Liver (tissue), 10 donors: ENCODE measurements at places on chromosomes 1 and 21. TPM values are rescaled to one million over a fixed set of nuclear protein-coding genes. Genes with fewer than 3 reads are reported as not detected.

ILDR2 gene
- polyA plus RNA-seq: 0.46 TPM

CFHR3 gene
- 94.2 TPM for polyA plus RNA-seq

BCAN gene
- polyA plus RNA-seq: not detected

SPRR2E gene
- polyA plus RNA-seq: not detected

GUCA2B gene
- polyA plus RNA-seq: 1.7 TPM

CAP1 gene
- polyA plus RNA-seq: 77.4 TPM

ADCY10 gene
- polyA plus RNA-seq: 2.2 TPM

PIGV gene
- 14.2 TPM for polyA plus RNA-seq

PRPF38B gene
- polyA plus RNA-seq: 20.9 TPM

RO60 gene
- 28.8 TPM for polyA plus RNA-seq

LRRC8B gene
- 2.5 TPM for polyA plus RNA-seq

TGFB2 gene
- polyA plus RNA-seq: 0.31 TPM

SERPINC1 gene
- 2,589 TPM for polyA plus RNA-seq
